Activated T-helper 1 cell treated with anti-CD3 and anti-CD28 coated beads, Interleukin-12 subunit alpha, Interleukin-12 subunit beta, Interleukin-2, Interleukin-4 antibody, amounts not matched to agents 30 ng/mL and 10 ng/mL and 1 ng/mL, durations not matched to agents 14 hours and 24 hours and 36 hours (primary cell): ENCODE measurements at places on chromosomes 3 and 15. TPM values are rescaled to one million over a fixed set of nuclear protein-coding genes. Genes with fewer than 3 reads are reported as not detected.

The ARGFX gene
- not detected in 2 replicates for total RNA-seq

The ACTRT3 gene
- 1.1 and 1.3 TPM in 2 replicates for total RNA-seq

The SEMA7A gene
- 102 TPM in 2 replicates for total RNA-seq

The SNX1 gene
- 139 and 147 TPM in 2 replicates for total RNA-seq

The DOCK3 gene
- total RNA-seq: 1.5 and 1.6 TPM in 2 replicates

The PLA2G4D gene
- not detected in 2 replicates for total RNA-seq

The ITGA11 gene
- 0.23 and 0.27 TPM in 2 replicates for total RNA-seq
